Activated CD8-positive, alpha-beta T cell treated with anti-CD3 and anti-CD28 coated beads, Interleukin-2, amount 10 ng/mL, durations not matched to agents 7 days and 5 days (primary cell): ENCODE measurements at places on chromosomes 4 and X. TPM values are rescaled to one million over a fixed set of nuclear protein-coding genes. Genes with fewer than 3 reads are reported as not detected.

GRCh38 chr4:60042941-60043340 lies 1157.2 kb upstream of the ADGRL3 start:
- H3K36me3 ChIP-seq, result no peaks in the 10 kb centered on the region
- DNase-seq, result no peak
- no peak overlapping the region for H3K4me3 ChIP-seq
- no peak overlapping the region for H3K27ac ChIP-seq
- H3K4me1 ChIP-seq, result no peaks in the 10 kb centered on the region

The SOX3 gene
- total RNA-seq, result not detected

The PHEX gene
- 0.24 TPM for total RNA-seq

The DAPP1 gene
- total RNA-seq, result 16.7 TPM

GRCh38 chr4:56345458-56345857 lies 41.8 kb downstream of the AASDH start:
- no peak overlapping the region for H3K27ac ChIP-seq
- DNase-seq, result no peak
- H3K27me3 ChIP-seq, result no peaks in the 10 kb centered on the region
- H3K36me3 ChIP-seq, result peaks cover 15% of the 10 kb centered on the region
- peaks cover 13% of the 10 kb centered on the region for H3K4me1 ChIP-seq
- no peak overlapping the region for H3K4me3 ChIP-seq
